AG09309 (cell line): ENCODE measurements at places on chromosomes 2 and 18.

GRCh38 chr2:149090706-149091105 lies 52.2 kb downstream of the LYPD6B start:
- no peak for DNase-seq

DNA sequence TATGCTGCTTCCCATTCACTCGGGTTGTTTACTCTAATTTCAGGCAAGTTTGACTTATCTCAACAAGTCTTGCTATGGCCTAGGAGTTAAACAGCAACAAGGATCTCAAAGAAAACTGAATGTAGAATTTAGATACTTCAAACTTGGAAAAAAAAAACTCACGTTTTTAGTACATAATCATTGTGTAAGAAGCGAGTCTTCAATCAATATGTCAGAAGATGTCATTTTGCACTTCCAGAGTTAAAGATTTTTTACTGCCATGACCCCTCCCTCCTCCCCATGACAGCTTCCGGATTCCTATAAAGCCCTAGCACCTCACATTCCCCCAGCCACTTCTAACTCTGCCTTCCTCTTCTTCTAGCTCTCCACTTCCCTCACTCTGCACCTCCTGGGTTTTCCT lies 133.4 kb downstream of the SS18 start:
- DNase-seq, result no peak

DNA sequence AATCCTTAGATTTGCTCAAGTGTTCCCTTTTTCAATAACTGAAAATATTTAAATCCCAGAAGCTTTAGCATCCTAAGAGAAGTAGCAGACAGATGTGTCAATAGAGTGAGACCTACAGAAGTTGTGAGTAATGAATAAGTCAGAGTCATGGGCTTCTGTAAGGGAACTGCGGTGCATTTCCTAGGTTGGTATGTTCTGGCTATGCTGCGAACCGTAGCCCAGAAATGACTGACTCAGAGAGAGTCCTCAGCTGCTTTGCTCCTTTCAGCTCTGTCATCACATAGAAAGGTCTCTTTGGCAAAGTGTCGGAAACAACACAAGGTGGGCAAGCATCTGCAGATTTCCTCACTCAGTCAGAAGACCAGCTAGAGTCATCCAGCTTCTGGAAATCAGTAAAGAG lies 297.1 kb downstream of the ARHGAP15 start:
- peak; percentile 49 for DNase-seq

- DNase-seq, result no peak
These were observed 17.8 kb upstream of the MPPE1 start for GRCh38 chr18:11925800-11926481.

DNA sequence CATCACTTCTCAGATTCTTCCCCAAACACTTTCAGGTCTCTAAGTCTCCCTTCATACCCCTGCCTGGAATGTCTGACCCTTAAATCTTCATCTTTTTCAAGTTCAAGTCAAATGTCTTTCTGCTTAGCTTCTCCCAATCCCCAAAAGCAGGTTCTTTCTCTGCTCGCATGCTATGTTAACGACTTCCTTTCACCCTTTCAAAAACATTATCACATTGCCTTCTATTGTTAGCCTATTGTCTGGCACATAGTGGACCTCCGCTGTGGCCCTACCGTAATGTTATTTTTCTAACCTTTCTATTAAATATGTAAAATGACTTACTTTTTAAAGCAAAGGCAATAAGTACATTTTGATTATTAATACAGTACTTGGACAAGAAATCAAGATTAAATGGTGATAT lies 2.2 kb downstream of the CDKL4 start:
- DNase-seq, result no peak

GRCh38 chr2:171787333-171788072 lies 100.2 kb downstream of the DYNC1I2 start:
- no peak for DNase-seq

GRCh38 chr2:173030561-173031490 lies 44.8 kb upstream of the MAP3K20 start:
- DNase-seq, result no peak

GRCh38 chr2:14978845-14979244 lies 346.3 kb downstream of the LRATD1 start:
- DNase-seq, result no peak

DNA sequence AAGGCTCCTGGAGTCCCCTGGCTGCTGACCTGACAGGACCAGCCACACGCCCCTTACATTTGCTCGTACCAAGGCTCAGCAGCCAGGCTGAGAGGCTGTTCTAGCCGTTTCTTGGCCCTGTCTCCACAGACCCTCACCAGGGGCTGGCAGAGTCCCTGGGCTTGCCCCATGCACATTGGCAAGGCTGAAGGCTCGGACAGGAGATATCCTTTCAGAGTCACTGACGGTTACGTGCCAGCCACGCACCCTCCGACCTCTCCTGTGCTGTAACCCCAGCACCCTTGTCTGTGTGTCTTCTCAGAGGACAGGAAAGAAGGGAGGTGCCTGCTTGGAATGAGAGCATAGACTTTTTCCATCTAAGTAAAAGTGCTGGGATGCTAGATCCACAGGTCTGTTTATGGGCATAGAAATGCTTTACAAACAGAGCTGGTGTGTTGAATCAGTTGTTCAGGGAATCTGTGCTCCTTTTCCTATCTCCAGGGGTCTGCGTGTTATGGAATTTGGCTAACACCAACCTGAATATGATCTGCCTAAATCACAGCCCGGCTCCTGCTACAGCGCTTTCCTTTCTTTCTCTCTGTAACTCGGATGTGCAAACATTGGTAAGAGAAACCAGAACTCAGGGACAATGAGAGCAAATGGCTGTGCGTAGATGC lies 41.0 kb downstream of the COPS8 start:
- no peak for DNase-seq

DNA sequence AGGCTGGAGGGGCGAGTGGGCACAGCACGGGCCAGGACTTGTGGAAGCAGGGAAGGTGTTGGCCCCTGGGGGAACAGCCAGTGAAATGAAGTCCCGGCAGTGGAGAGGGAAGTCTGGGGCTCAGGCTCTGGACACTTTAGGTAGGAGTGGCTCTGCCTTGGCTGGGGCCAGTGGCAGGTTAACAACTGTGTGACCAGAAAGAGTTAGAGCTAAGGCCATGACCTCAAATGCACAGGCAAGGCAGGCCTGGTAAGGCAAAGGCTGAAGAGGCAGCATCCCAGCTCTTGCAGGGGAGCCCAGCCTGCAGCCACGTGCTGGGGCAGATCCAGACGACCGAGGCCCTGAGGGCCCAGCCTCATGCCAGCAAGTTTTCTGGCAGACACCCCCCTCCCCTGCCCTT lies 21.5 kb downstream of the PCARE start:
- no peak for DNase-seq

GRCh38 chr2:196200557-196200956 lies 29.2 kb upstream of the STK17B start:
- no peak for DNase-seq

GRCh38 chr2:222268311-222268990 lies 30.3 kb downstream of the PAX3 start:
- no peak for DNase-seq

GRCh38 chr2:27828305-27828704 lies 56.8 kb downstream of the MRPL33 start:
- no peak for DNase-seq

DNA sequence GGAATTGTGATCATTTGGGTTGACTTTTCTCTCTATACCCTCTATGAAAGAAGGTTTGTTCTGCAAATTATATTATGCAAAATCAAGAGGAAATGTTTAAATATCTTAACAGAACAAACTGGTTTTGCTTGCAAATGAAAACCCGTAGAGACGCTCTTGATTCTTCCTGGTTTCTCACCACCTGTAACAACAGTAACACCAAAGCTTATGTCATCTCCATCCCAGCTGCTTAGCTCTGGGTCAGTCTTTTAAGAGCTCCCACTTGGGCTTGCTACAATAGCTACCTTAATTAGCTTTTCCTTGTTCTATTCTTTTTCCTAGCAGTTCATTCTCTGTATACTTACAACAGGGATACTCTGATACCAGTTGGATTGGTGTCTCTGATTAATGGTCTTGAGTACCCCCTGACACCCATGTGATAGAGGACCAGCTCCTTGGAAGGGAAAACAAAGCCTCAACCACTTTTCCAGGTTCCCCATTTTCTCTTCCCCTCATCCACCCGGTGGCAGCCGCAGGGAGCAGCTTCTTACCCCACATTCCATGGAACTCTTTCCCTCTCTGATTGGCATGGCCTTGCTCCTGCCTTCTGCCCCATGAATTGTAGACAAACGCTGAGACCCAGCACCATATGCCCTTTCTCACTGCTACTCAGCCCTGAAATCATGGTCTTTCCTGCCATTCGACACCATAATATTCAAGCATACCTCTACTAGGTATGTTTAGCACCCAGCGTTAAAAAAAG lies 27.7 kb downstream of the TMEM182 start:
- no peak for DNase-seq

DNA sequence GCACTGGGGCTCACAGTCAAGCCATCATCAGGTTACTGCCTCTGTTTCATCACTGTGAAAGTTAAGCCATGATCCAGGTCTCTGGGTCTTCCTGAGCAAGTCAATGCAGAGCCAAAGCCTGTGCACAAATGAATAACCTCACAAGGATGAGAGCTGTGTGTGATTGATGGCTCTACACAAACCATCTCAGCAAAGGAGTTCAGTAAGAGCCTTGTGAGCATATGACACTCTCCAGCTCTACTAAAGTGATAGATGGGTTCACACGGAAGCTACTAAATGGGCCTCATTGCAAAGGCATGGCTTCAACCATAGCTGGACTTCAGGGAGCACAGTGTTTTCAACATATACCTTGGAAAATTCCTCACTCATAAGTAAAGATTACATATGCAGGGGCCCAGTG lies 101.5 kb downstream of the AFF3 start:
- no peak for DNase-seq

- no peak for DNase-seq
These were observed 20.7 kb upstream of the ALLC start for GRCh38 chr2:3637311-3637675.

DNA sequence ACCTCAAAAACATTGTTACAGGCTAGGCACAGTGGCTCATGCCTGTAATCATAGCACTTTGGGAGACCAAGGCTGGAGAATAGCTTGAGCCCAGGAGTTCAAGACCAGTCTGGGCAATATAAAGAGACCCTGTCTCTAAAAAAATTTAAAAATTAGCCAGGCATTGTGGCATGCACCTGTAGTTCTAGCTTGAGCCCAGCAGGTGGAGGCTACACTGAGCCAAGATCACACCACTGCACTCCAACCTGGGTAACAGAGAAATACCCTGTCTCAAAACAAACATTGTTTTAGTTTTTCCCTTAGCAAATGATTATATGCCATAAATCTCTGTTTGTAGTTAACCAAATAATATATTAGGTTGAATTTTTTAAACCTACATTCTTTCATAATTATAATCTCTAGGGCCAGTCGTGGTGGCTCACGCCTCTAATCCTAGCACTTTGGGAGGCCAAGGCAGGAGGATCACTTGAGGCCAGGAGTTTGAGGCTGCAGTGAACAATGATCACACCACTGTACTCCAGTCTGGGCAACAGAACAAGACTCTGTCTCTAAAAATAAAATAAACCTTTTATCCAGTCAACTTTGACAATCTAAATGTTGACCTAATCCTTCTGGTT lies 13.3 kb upstream of the CYP20A1 start:
- DNase-seq, result no peak

GRCh38 chr2:121697108-121697631 lies 39.5 kb downstream of the NIFK start:
- DNase-seq, result no peak

- no peak for DNase-seq
These were observed 18.7 kb downstream of the GKN2 start for GRCh38 chr2:68934021-68934420.

DNA sequence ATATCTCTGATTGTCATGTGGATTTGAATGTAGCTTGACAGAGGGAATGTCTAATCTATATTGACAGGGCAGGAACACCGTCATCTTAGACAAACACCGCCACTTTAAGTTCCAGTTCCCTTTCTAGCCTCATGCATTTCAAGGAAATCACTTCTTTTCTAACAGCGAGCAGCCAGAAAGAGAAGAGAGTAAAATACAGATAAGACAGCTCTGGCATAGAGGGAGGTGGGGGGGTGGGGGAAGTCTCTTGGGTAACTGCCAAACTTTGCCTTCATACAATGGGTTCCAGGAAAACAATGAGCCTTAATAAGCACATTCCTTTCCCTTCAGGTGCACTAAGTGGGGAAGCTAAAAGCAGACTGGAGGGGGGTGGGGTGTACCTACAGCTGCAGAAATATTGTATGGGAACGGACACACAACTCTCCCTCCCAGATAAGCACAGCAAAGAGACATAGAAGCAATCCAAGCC lies 37.2 kb downstream of the CASP10 start:
- no peak for DNase-seq

DNA sequence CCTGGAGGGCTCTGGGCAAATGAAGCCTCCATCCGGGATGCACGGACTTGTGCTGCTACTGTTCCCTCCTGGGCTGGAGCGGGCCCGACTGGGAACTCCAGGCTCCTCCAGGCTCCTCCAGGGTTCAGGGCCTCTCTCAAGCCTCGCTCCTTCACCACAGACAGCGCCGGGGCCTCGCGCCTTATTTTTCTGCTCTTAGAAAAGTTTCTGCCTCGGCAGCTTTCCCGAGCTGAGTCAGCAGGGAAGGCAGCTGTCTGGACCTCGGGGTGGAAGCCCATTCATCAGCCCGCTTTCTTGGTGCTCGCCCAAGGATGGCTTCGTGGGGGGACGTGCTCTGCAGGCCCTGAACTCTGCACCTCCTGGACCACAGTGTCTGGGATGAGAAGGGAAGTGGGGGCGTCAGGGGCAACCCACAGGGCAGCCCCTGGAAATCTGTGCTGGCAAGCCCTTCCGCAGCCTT lies 12.9 kb upstream of the TEX51 start:
- DNase-seq, result no peak

DNA sequence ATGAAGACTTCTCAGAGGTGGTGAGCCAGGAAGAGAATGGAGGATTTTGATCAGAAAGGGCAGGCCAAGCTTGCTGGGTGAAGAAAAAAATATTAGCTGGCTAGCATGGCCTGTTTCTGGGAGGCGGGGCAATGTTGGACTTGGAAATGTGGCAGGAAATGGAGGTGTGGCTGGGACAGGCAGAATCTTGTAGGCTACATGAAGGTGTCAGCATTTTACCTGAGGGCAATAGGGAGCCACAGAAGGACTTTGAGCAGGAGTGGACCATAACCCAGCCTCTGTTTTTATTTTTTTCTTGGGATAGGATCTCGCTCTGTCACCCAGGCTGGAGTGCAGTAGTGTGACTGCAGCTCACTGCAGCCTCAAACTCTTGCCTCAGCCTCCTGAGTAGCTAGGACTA lies 31.7 kb downstream of the EMX1 start:
- DNase-seq, result no peak

- DNase-seq, result no peak
These were observed 627.0 kb upstream of the SLC39A10 start for GRCh38 chr2:195029804-195030654.

- DNase-seq, result peak; percentile 99
These were observed 42.4 kb downstream of the LRRFIP1 start for GRCh38 chr2:237669628-237670392.
